ENCODE measurements at places on chromosomes 5 and 9.

- DNase-seq, result no peak
Measured at GRCh38 chr5:67265951-67266350, 69.4 kb upstream of the CD180 start.

DNA sequence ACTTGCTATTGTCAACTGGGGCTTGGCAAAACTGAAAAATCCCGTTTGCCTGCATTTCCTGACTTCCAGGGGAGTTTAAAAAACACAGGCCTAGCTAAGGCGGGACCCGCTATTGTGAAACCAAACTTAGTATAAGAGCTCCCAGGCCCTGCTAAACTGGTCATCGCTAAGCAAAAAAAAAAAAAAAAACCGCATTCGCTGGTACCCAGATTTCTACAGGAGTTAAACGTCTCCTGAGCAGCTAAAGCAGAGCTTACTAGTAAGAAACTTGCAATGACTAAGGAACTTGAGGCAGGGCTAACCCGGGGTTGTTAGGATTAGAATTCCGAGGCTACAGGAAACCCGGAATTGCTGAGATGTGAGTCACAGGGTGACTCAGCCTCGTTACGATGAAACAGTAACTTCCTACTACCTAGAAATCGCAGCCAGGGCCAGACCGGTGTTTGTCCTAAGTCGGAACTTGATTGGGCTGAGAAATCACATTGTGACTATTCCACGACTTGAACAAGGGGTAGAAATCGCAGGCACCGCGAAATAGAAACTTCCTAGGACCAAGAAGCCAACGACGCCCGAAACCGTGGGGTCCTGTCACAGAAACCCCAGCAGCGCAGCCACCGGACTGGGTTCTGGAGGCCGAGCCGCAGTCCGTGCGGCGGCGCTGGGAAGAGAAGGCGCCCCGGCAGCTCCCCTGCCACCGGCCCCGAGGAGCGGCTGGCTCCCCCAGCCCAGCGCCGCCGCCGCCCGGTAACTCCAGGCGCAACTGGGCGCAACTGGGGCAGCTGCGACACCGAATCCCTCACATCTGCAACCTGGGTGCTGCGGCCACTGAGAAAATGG lies 89.4 kb downstream of the ANXA2R start:
- DNase-seq, result peak; percentile 88

GRCh38 chr5:82793808-82794419 lies 283.3 kb downstream of the TMEM167A start:
- no peak for DNase-seq

DNA sequence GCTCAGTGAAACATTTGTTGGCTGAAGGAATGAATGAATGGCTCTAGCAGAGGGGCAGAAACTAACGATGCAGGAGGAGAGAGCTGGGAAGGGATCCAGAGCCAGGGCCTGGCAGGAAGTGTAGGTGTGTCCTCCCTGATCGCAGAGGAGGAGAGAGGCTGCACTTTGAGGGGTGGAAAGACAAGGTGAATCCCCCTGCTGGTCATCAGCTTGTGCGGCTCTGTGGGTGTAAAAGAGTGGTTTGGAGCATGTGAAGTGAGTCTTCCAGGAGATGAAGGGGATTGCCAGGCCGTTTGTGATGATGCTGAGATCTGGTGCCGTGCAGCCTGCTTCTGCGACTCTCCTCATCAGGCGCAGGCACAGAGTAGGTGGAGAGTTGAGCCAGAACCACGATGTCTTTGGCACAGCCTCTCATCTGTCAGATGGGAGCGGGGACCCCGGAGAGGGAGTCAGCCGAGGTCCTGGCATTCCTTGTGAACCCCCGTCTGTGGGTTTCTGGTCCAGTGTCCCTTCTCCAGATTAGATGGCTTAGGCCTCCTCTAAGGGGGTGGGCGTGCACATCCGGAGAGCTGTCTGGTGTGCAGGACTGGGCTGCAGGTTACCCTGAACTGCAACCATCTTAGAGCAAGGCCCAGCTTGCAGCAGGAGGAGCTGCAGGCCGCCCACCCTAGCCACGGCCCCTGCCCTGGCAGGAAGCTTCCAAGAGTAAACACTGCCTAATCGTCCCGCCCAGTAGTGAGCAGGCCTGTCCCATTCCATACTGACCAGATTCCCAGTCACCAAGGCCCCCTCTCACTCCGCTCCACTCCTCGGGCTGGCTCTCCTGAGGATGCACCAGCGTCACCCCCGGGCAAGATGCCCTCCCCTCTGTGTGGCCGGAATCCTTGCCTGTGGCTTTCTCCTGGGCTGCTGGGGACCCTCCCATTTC lies at the start of gene ADAMTS13:
Gene ADAMTS13 (plus strand): TSS at position 753 of the 928 bp plus-strand sequence. CDS start 77 bp downstream, at position 830.
- DNase-seq, result no peak

GRCh38 chr5:77369566-77369965 lies 122.5 kb downstream of the WDR41 start:
- DNase-seq, result no peak

GRCh38 chr5:125317536-125317995 lies 571.1 kb upstream of the ZNF608 start:
- no peak for DNase-seq

- DNase-seq, result no peak
Measured at GRCh38 chr5:77983482-77984199, 207.5 kb upstream of the TBCA start.

DNA sequence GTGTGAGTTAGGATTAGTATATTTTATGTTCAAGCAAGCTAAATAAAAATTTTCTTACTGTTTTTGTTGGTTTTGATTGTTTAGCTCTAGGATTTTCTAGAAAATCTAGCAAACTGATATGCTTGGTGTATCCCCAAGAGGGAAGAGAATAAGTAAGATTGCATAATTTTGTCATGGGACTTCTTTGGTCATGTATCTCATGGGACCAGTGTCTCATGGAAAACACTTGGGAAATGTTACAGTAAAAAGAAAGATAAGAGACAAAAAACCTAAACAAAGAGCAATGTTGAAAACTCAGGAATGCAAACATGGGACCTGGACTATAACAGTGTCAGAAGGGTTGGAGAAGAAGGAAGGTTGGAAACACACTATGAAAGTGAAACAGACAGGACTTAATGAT lies 119.4 kb downstream of the TLR4 start:
- no peak for DNase-seq

DNA sequence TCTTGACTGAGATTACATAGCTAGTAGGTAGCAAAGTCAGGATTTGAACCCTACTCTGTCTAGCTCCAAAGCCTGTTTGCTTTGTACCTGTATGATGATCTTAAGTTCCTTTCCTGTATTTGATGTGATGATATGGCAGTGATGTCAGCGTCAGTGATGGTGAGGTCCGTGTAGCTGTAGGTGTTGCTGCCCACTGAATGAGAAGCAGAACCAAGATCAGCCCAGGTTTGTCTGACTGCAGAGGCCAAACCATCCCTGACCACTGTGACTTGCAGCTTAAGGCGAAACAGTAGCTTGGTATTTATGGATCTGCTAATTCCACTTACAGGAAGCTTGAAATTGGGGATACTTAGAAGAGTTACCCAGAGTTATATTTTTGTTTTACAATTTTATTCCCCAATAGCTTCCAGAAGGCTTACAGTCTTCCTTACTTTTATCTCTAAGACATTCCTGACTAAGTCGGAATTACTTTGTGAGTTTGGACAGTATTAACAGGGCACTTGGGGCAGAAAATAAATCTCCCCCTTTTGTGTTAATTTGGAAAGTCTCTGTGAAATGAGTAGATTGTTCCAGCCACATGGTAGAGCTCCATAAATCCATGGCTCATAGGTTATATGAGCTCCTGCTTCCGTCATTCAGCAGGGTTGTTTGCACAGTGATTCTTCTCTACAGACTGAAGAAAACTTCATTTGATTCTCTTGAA lies 273.4 kb downstream of the NR3C1 start:
- no peak for DNase-seq

- peak; percentile 59 for DNase-seq
Measured at GRCh38 chr9:16039988-16040761, 487.3 kb downstream of the CCDC171 start.

DNA sequence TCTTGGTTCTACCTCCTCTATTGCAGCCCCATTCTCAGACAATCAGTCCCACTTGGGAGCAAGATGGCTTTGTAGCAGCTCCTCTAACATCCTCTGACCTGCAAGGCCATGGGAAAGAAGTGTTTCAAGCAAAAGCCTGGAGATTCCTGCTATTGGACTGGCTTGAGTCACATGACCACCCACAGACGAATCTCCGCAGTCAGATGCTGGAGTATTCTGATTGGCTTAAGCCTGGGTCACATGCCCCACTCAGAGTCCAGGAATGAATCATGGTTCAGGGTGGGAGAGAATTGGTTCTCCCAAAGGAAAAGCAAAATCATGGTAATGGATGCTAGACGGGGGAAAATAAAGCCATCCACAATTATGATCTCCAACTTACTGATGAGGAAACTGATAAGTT lies 22.6 kb upstream of the LMX1B start:
- no peak for DNase-seq

- peak; percentile 0 for DNase-seq
Measured at GRCh38 chr9:131259432-131259898, 16.8 kb downstream of the FAM78A start.
